CD4-positive, alpha-beta T cell treated with Interleukin-2 at 100 ng/mL for 4 hours (primary cell): ENCODE measurements at places on chromosomes 1 and 21.

GRCh38 chr1:1358433-1359271, at the start of gene MXRA8:
Gene MXRA8, minus strand, starts transcription at chr1:1358555. Its CDS starts 51 bp downstream, at chr1:1358504.
- no peak for DNase-seq

GRCh38 chr1:162062542-162063015, 6.9 kb upstream of the NOS1AP start:
- DNase-seq = no peak

DNA sequence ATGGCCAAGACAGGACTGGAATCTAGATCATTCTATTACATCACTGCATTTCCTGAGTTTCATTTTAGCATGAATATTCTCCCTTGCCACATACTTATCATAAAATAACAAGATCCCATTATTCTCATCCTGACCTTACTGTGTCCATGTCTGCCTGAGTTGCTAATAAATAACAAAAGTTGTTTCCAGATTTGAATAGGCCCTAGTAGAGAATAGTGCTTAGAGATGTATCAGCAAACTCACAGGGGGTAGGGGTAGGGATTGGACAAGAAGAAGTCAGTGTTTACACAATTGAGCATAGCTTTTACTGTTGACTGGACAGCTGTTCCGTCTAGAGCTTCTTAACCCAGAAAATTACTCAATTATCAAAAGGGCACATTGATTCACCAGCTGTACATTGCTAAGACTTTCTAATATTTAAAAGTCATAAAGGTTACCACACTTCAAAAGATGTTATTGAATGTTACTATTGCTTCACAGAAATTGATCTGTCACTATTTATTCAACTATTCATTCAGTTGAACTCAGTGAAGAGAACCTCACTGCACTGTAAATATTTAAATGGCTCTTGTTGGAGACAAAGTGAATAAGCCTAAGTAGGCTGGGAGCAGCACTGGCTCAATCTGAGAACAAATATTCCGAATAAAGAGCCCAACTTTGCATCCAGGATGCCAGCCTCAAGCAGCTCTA, 121.9 kb downstream of the NRIP1 start:
- DNase-seq = no peak

GRCh38 chr21:43819511-43820405, 30.4 kb downstream of the RRP1 start:
- no peak for DNase-seq

DNA sequence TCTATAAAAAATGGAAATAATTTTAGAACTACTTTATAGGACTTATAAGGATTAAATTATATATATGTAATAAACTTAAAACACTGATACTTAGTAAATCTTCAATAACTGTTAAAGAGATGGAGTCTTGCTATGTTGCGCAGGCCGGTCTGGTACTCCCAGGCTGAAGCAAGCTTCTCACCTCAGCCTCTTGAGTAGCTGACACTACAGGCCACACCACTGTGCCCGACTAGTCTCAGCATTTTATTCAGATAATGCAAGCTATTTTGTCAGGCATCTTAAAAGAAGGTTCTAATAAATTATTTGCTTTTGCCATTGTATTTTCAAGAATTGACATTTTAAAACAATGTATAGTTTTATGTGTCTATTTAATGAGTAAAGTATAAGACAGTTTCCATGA, 20.8 kb downstream of the CNST start:
- no peak for DNase-seq

- DNase-seq = no peak
Measured at GRCh38 chr1:110390096-110390495, 730 bp downstream of the SLC16A4 start.

- DNase-seq = no peak
Measured at GRCh38 chr1:87560137-87560536, 231.5 kb downstream of the LMO4 start.

GRCh38 chr1:154329551-154330131, 4.3 kb downstream of the ATP8B2 start:
- DNase-seq = peak; percentile 41

- no peak for DNase-seq
Measured at GRCh38 chr1:218025454-218025853, 259.6 kb upstream of the RRP15 start.

DNA sequence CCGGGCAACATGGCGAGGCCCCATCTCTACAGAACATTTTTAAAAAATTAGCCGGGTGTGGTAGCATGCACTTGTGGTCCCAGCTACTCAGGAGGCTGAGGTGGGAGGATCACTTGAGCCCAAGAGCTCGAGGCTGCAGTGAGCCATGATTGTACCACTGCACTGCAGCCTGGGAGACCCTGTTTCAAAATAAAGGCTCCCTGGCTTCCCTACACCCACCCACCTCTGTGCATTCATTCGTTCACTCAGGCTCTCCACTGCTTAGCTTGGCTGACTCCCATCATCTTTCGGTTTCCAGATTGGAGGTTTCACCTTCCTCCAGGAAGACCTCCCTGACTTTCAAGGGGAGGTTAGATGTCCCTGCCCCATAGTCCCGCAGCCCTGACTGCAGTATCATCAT, 14.2 kb downstream of the KIAA2013 start:
- no peak for DNase-seq

GRCh38 chr1:172626845-172627244, 32.1 kb upstream of the FASLG start:
- DNase-seq = no peak

- no peak for DNase-seq
Measured at GRCh38 chr1:151266821-151267220, 12.3 kb downstream of the PSMD4 start.

DNA sequence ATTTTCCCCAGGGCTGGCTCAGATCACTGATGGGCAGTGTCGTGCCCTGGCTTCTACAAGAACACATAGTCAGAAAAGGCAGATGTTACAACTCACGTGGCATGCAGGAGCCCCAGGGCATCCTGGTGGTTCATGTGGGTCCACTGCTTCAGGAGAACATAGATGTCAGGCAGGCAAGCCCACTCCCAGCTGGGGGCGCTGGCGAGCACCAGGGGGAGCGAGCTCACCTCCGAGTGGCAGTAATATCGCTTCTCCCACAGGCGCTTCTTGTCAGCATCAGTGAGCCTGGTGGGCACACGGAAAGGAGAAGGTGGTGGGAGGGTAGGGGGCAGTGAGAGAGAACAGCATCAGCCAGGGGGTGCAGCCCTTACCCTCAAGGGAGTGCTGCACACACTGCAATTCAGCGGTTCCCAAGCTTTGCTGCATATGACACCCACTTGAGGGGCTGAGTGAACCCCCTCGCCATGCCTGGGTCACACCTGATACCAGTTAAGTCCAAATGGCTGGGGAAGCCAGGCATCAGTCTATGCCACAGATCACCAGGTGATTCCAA, 34.3 kb upstream of the PPP1R15B start:
- peak; percentile 40 for DNase-seq

- no peak for DNase-seq
Measured at GRCh38 chr1:47367651-47368050, 34.1 kb downstream of the CMPK1 start.

- no peak for DNase-seq
Measured at GRCh38 chr1:164756741-164757140, 197.8 kb downstream of the PBX1 start.

DNA sequence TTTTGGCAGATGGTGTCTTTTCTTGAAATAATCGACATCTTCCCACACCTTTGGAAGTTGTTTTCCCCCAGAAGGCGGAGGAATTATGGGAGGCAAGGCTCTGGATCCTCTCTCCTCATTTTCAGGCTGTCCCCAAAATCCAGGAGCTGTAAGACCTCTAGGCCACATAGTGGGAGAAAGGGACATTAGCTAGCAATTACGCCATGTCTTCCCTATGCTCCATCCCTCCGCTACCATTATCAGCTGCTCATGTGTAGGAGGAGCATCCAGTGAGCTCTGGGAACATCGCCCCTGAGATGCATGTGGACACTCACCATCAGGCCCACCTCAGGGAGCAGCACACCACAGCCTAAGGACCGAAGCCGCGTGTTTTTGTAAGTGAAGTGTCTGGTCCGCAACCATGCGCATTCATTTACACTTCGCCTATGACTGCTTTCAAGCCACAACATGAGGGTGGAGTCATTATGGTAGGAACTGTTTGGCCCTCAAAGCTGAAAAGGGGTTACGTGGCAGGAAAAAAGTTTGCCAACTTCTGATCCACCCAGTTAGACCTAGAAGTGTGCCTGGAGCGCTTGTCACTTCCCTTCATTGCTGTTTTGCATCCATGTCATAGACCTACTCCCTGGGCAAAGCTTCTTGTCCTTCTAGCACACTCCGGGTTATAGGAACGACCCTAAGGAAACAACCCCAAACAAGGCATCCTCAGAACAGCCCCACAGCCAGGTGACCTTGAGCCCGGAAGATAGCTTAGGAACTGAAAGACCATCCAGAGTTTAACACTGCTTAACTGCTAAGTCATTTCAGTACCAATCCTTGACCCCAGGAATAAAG, 85.5 kb downstream of the C1orf94 start:
- DNase-seq = no peak

- DNase-seq = no peak
Measured at GRCh38 chr1:94926126-94926914, 590 bp downstream of the CNN3 start.

- no peak for DNase-seq
Measured at GRCh38 chr1:55826381-55827080, 611.4 kb upstream of the USP24 start.

GRCh38 chr1:192530254-192530653, 45.3 kb upstream of the RGS1 start:
- peak; percentile 27 for DNase-seq

DNA sequence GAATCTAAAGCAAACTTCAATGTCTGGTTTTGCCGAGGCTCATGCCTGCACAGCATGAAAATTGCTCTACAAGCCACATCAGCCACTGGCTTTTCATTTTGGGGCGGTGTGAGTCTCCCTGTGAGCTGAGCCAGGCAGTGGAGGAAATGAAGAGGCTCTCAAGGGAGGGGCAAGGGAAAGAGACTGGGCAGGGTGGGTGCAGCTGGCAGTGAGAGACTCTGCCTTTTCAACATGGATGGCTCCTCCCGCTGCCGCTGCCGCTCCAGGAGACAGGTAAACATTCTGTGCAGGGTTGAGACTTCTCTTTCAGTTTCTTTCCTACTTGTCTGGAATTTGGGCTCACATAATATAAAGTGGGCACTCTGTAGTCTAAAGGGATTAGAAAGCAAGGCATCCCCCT, 11.3 kb upstream of the CTSE start:
- DNase-seq = no peak

- DNase-seq = no peak
Measured at GRCh38 chr1:199282751-199283305, 644.0 kb downstream of the PTPRC start.

DNA sequence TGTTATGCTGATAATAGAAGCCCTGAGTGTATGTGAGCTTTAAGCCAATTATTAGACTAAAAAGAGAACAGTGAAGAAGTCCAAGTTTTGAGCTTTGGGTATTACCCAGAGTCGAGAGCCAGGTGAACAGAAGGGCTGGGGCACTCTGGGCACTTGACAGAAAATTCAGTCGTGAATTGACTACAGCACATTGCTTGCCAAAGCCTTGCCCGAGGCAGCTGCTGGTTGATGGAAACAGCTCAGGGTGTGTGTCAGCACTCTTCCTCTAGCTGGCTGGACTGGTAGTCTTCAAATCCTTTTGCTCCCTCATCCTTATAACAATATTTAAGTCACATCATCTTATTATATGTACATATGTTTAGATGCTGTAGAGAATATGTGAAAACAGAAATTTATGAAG, 21.3 kb downstream of the PDE4B start:
- no peak for DNase-seq

- DNase-seq = no peak
Measured at GRCh38 chr1:114094363-114094634, 59.4 kb downstream of the SYT6 start.

- no peak for DNase-seq
Measured at GRCh38 chr1:119001181-119002027, 13.3 kb upstream of the TBX15 start.

GRCh38 chr1:237864338-237865244, 26.1 kb downstream of the ZP4 start:
- no peak for DNase-seq

- no peak for DNase-seq
Measured at GRCh38 chr1:199875856-199876255, 151.7 kb upstream of the NR5A2 start.

GRCh38 chr1:149849111-149849946, 50.0 kb upstream of the BOLA1 start:
- DNase-seq = peak; percentile 0

DNA sequence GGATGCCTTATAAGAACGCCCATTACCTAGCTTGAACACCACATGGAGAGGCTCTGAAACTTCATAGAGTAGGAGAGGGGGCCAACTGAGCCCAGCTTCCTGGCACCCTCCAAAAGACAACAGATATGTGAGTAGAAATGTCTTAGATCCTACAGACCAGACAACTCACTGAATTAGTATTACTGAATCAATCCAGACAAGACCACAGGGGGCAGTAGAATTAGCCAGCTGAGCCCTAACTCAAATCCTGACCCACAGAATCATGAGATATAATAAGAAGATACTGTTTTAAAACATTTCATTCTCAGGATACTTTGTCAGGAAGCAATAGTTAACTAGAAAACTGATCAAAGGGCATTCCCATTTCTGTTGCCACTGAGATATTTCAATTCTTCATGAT, 45.8 kb upstream of the C1orf21 start:
- no peak for DNase-seq

GRCh38 chr1:155050560-155051341, at the start of gene ADAM15:
Gene ADAM15, plus strand, starts transcription at chr1:155051316. Its CDS starts 71 bp downstream, at chr1:155051387.
- peak; percentile 79 for DNase-seq

DNA sequence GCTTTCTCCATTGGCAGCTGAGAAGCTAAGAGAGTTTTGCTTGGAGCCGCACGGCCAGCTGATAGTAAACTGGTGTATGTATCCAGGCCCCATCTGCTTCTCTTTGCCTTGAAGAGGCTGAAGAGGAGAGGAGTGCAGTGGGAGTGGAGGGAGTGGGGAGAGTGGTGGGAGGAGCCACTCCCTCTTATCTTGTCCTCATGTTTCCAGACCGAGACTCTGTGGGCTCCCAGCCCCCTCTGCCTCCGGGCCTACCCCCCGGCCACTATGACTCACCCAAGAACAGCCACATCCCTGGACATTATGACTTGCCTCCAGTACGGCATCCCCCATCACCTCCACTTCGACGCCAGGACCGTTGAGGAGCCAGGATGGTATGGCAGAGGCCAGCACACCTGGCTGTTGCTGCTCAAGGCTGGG, 6.0 kb upstream of the LRRC71 start:
- no peak for DNase-seq

- DNase-seq = no peak
Measured at GRCh38 chr1:91830242-91831131, 55.5 kb downstream of the TGFBR3 start.

DNA sequence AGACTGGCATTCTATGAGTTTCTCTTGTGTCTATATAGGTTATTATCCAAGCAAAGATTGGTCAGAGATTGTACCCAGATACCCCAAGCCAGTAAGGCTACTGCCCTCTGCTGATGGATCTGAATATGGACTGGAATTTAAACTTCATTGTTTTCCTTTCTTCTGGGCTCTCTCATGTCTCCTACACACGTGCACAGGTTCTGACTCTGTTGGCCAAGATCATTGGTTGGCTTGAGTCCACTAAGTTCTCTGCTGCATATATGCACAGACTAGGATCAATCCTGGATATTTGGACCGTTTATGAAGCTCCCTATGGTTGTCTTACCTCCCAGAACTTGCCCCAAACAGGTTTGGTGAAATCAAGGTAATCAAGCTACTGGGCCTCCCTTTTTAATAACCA, 69.7 kb downstream of the CC2D1B start:
- DNase-seq = peak; percentile 27
